ENCODE measurements at places on chromosomes 7 and 10.
A peak's percentile ranks its signal among the peaks of the same experiment; 100 is the strongest.

DNA sequence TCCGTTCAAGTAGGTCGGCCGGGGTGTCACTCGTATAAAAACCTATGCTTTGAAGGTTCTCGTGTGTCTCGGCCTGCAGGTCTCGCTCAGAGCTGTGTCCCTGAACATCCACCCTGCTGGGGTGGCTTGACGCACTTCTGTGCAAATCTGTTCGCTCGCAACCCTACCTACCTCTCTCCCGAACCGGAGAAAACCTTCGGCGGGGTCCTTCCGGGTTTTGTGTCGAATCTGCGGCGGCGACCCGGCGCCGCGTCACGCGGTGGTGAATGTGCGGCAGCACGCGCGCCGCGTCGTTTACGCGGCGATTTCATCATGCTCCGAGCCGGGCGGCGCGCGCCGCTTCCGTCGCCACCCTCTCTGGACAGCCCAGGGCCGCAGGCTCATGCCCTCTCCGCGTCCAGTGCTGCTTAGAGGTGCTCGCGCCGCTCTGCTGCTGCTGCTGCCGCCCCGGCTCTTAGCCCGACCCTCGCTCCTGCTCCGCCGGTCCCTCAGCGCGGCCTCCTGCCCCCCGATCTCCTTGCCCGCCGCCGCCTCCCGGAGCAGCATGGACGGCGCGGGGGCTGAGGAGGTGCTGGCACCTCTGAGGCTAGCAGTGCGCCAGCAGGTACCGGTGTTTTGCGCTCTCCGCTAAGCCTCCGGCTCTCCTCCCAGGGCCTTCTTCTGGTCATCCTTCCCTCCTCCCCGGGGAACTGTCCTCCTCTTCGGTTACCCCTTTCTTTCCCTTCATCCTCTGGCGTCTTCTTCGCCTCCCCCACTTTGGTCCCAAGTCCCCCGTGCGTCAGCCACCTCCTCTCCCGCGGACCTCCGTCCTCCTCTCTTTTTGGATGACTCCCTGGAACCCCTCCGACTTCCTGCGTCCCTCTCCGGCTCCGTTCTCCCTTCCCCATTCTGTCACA is at the start of gene GARS1:
Gene GARS1 (plus strand): TSS at position 339 of the 896 bp plus-strand sequence. CDS start 44 bp downstream, at position 383.
- DNase-seq = peak; percentile 87

DNA sequence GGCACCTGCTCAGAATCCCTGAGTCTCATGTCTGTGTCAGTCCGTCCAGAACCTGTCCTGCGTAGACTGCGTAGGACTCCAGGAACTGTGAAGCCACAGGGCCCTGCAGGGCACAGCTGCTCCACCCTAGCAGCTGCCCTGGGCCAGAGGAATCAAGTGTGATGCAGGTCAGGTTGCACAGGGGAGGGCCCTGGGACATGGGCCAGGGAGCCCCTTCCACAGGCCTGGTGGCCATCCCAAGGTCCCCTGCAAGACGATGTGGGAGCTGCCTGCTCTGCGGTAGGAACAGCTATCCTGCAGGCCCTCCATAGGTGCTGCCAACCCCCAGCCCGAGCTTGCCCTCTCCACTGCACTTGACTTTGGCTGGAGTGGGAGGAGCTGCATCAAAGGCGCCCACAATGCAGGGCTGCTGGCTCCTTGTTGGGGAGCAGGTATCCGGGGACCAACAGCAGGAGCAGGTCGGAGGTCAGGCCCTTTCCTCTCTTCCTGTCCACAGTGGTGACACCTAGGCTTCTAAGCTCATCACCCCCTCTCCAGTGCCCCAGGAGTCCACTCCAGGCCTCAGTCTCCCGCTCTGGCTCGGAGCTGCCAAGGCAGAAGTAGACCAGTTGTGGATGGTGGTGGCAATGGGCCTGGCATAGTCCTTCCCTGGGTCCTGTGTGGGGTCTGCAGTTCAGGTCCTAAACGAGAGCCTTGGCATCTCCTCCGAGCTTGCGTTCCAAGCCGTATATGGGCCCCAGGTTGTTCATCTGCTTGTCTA is 149.1 kb downstream of the MAPK8 start:
- DNase-seq = no peak

GRCh38 chr7:16114633-16115032 is 306.7 kb downstream of the CRPPA start:
- DNase-seq = no peak

DNA sequence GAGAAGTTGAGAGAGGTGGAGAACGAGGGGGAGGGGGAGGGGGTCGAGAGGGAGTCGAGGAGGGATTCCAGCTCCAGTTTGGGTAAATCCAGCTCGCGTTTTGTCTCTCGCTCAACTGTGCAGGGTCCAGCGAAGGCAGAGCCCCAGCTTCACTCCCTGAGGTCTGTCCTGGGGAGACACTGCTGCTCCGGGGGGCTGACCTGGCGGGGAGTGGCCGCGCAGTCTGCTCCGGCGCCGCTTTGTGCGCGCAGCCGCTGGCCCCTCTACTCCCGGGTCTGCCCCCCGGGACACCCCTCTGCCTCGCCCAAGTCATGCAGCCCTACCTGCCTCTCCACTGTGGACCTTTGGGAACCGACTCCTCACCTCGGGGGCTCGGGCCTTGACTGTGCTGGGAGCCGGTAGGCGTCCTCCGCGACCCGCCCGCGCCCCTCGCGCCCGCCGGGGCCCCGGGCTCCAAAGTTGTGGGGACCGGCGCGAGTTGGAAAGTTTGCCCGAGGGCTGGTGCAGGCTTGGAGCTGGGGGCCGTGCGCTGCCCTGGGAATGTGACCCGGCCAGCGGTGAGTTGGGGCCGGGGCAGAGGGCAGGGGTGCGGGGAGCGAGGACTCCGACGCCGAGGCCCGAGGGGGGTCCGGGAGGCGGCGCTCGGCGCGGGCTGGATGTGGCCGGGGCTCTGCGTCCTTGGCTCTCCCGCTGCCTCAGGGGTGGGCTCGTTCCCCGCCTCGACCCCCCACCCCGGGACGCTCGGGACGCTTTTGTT is at the start of gene TET1:
Gene TET1 (plus strand): TSS at position 152 of the 757 bp plus-strand sequence. CDS start 12,002 bp downstream, outside the sequence.
- DNase-seq = peak; percentile 28

GRCh38 chr7:82156893-82157292 is 286.7 kb downstream of the CACNA2D1 start:
- no peak for DNase-seq

DNA sequence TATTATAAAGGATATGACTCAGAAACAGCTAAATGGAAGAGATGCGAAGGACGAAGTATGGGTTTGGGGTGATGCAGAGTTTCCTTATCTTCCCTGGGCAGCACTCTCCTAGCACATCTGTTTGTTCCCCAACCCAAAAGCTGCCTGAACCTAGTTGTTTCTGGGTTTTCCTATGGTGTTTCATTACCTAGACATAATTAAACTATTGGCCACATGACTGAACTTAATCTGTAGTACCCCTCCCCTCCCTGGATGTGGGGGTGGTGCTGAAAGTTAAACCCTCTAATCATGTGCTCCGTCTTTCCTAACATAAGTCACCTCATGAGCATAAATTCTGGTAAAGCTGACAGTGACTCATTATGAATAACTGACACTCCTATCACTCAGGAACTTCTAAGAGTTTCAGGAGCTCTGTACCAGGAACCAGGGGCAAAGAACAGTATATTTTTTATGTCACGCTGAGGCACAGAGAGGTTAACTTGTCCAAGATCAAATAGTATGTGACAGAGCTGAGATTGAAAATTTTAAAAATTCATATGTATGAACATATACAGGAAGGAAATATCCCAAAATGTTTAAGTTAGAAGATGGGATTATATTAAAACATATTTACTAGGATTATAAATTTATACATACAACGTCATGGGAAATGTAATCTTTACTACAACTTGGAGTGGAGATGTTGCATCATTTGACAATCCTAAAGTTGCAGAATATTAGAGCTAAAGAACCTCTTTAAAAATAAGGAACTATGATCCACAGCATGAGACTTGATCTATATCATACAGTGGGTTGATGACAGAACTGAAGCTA is 4.8 kb downstream of the STRIP2 start:
- no peak for DNase-seq

DNA sequence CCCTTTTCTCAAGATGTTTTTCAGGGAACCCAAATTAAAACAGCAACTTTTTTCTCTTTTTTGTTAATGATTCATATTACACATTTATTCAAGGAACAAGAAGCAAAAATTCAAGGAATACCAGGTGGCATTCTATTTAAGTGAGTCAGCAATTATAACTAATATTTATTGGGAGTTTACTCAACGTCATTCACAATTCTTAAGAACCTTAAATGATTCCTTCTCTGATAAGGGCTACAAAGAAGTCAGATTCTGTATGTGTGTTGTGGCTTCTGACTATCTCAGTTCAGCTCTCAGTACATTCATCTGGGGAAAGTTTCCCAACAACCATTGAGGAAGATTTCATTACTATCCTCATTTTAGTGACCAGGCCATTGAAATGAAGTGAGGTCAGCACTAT is 470.7 kb upstream of the AKR1E2 start:
- no peak for DNase-seq

- no peak for DNase-seq
Measured at GRCh38 chr7:44894888-44895580, 9.7 kb upstream of the PURB start.

DNA sequence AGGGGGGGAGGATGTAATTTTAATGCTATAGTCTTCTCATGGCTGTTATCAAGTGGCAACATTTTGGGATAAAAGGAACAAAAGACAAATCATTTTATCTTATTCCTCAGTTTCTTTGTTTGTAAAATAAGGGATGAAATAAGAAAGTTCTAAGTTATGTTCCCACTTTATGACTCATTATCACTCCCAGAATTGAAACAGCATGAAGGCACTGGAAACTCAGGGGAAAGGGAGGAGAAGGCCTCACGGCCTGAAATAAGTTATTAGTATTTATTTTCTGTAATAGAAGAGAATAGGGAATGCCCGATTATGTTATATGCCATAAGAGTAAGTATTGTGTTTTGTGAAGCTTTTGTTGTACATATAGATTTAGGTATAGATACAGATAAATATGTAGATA is 85.0 kb upstream of the NAMPT start:
- no peak for DNase-seq

DNA sequence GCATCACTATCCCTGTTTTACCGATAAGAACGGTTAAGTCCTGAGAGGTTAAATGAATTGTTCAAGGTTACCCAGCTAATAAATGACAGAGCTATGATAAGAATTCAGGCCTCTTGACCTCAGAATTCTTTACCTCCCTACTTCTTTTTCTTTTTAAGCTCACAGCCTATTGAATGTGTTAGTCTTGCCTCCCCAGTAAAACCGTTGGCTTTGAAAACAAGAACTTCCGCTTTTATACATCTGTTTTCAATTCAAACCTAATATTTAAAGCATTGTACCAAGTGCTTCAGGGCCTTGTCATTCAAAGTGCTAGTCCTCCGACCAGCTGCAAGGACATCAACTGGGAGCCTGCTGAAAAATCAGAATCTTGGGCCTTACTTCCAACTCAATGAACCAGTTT is 15.6 kb downstream of the SEC31B start:
- DNase-seq = peak; percentile 55

- DNase-seq = no peak
Measured at GRCh38 chr7:48875045-48875916, 49.1 kb upstream of the CDC14C start.

DNA sequence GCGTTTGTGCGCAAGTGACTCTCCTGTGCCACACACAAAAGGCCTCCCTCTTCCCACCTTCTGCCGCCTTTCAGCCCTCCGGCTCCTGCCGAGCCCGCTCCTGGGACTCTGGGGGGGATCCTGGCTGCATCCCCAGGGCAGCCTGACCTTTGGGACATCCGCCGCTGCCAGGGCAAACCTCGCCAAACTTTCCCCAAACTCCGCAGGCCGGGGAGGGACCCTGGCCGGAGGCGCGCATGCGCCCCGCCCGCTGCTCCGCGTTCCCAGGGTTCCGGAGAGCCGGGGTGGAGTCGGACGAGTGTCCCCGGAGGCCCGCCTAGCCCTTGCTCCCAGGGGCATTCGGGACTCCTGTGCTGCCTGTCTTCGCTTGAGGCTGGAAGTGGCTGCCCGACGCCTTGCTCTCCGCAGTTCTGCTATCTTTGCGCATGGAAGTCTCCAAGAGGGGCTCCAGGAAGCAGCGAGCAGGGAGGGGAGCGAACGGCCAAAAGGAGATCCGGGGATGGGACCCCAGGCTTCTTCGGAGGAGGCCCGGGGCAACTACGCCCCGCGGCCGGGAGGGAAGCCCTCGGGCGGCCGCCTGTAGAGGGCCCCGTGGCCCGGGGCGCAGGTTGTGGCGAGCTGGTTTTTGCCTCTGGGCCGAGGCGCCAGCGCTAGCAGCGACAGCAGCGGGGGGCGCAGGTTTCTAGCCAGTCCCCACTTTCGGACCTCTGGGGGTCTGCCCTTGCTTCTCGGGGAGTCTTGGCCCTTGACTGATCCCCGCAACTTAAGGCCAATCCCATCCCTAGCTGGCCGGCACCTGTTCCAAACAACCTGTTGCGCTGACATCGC is 7.0 kb downstream of the PTF1A start:
- DNase-seq = no peak

DNA sequence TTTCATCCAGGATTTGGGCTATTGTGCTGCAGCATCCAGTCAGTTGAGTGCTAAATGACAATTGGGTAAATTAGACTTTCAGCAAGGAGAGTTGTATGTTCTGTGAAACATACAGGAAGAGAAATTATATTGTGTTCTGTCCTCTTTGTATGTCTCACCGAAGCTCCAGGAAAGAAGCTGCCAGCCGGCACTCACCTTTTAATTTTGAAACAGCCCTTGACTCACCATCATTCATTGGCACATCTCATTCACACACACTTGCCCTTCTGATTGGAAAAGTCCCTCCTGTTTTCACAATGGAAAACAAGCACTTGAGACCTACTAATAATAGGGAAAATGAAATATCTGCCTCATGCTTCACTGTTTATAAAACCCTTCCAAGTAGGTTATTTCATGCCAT is 495.6 kb downstream of the RPS24 start:
- no peak for DNase-seq

- no peak for DNase-seq
Measured at GRCh38 chr7:43092819-43093218, 19.6 kb upstream of the HECW1 start.

DNA sequence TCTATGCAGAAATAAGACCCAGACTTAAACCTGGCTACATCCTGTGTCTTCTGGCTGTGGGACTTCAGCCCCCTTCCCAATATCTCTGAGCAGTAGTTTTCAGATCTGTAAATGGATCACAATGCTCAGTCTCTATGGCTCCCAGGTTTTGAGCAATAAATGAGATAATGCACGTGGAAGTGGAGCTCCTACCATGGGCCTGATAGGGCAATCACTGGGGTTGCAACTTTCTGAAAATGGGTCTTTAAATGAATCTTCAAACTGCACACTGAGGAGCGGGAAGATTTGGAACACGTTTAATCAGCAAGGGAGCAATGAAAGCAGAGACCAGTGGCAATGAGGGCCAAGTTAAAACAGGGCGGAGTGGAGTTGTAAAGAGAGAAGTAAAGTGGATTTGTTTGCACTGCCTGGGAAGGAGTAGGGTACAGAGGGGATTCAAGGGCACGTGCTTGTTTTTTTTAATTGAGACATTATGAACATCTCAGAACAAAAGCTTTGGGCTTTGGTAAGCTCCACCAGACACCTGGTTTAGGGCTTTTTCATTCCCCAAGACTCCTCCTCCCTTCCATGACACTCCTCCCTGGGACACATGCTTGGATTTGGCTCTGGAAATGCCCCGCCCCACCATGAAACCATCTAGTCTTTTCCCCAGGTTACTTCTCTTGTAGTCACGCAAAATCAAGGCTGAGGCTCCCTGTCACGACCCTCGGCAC is 42.7 kb downstream of the PAPSS2 start:
- no peak for DNase-seq

Data from HL-60 (cell line).